CD4-positive, alpha-beta T cell treated with Interleukin-17A for 1 hour (primary cell): ENCODE measurements at places on chromosomes 7 and 10.
A peak's percentile ranks its signal among the peaks of the same experiment; 100 is the strongest.

DNA sequence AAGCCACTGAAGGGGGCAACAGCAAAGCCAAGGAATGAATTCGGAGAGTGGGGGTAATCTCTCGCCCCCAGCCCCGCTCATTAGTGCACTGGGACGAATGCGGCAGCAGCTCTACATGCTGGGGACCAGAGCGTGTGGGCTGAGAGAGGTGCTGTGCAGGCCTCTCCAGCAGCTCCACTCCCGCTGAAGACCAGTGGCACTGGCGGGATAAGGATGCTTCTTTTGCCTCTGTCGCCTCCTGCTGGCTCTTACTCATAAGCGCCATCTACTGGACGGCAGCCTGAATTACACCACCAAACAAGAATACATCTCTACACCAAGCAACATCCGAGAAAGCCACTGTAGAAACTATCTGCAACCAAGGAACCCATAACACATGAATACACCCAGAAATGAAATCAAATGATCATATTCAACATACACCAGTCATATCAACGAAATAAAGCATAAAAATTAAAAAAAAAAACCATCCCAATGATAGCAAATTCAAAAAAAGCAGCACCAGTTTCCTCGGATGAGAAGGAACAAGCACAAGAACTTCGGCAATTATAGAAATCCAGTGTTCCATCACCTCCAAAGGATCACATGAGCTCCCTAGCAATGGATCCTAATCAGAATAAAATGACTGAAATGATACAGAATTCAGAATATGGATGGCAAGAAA is 79.0 kb upstream of the TMEM168 start:
- DNase-seq = peak; percentile 60

GRCh38 chr7:156019308-156019707 is 207.0 kb upstream of the SHH start:
- DNase-seq = no peak

DNA sequence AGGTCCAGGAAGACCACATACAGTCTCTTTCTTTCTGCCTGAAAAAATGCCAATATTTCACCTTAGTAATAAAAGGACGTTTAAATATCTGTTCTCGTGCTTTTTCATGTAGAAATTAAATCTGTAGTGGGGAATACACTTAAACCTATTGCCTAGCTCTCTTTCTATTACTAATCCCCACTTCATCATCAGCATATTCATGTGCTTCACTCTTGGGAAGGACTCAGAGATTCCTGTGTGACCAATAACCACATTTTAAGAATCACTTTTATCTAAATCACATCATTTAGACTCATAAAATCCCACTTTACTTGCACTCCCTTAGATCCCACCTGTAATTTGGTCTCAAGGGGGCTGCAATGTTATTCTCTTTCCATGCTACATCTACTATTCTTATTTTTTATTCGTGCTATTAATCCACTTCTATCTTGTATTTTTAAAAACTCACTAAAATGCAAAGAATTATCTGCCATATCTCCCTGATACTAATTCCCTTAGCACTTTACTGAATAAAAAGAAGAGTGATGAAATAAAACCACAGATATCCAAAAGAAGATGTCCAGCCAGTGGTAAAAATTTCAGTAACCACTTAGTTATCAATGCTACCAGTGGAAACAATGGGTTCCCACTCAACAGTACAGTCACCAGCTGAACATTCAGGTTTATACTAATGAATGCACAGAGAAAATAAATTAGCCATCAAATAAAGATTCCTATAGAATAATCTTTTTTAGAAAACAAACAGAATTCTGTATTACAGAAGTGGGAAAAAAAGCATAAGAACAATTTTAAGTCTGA is 102.1 kb downstream of the PPP1R17 start:
- DNase-seq = no peak

GRCh38 chr7:157439149-157439548 is 102.3 kb downstream of the DNAJB6 start:
- DNase-seq = no peak

DNA sequence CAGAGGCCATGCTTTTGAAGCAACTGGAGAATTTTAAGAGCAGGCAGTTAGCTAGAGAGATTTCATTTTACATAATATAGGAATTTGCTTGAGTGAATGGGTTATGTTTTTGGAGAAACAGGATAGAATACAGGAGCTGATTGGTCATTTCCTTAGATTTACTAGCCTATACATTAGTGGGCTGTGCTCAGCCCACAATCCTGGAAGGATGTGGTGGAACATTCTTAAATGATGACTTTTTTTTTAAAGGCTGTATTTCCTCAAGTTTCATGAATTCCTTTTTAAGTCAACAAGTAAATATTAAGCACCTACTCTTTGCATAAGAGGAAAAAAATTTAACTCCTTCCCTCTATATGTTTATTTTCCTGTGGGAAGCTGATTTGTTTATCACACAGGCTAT is 314.4 kb upstream of the BMPER start:
- no peak for DNase-seq
